ENCODE measurements at places on chromosomes 1 and 21. TPM values are rescaled to one million over a fixed set of nuclear protein-coding genes. Genes with fewer than 3 reads are reported as not detected.
A peak's percentile ranks its signal among the peaks of the same experiment; 100 is the strongest.

DNA sequence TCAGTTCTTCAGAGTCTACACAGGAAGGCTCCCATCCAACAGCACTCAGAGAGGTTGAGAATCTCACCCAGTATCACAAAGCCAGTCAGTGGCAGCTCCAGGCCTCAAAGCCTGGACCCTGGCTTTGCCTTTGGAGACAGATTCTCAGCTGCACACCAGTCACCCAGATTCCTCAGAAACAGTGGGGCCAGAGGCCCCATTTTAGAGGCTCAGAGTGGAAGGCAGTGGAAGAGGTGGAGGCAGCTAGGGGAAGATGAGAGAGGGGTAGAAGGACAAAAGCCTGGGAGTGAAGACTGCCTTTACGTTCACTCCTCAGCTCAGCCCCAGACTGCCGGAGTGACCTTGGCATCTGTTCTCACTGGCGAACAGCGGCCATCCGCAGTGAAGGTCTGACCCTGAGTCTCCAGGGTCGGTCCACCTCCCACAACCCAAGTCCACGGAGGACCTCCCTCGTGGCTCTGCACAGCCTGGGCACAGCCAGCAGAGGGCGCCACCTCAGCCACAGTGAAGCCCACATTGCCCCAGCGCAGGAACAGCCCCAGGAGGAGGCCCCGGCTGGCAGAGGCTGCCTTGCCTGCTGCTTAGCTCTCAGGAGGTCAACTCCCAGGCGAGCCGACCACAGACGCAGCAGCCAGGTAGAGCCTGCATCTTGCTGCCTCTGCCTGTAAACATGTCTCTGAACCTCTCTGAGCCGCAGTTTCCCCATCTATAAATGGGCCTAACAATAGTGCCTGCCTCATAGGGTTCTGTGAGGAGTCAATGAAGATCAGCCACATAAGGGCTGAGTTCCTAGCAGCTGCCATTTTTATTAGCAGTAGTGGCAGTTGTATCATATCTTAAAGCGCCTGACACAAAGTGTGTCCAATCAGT is 5.9 kb upstream of the FNDC5 start:
- no peak for DNase-seq

DNA sequence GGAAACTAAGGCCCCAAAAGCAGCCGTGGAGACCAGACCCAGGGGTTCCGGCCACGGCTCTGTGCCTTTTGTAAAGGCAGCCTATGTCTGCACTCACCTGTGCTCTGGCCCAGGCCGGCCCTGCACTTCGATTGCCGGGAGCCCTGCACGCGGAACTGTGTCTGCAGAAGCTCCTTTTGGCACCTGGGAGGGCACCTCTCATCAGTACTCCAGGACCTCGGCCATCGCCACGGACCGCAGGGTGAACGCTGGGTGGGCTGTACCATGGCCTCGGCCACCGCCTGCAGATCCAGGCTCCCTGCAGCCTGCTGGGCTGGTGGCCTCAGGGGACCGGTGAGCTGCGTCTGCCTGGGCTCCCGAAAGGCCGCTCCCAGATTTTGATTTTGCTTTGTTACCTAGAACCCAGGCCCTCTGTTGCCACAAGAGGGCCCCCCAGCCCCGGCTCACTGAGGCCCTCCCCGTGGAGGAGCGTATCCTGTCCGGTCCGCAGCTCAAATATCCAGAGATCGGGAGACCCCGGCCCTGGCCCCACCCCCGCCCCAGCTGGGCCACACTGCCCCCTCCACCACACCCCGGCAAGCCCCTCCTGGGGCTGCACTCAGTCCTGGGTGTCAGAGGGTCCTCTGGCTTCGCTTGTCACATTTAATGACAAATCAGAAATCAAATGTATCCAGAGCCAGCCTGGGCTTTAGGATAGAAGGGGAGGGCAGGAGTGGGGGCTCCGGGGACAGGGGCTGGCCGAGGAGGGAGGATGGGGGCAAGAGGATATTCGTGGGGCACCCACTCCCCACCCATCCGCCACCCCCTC is 60.2 kb upstream of the PDE9A start:
- peak; percentile 82 for DNase-seq

GRCh38 chr1:30879940-30880677 is 28.4 kb downstream of the SDC3 start:
- DNase-seq, result no peak

The CR1L gene
- polyA plus RNA-seq, result 0.60 TPM

DNA sequence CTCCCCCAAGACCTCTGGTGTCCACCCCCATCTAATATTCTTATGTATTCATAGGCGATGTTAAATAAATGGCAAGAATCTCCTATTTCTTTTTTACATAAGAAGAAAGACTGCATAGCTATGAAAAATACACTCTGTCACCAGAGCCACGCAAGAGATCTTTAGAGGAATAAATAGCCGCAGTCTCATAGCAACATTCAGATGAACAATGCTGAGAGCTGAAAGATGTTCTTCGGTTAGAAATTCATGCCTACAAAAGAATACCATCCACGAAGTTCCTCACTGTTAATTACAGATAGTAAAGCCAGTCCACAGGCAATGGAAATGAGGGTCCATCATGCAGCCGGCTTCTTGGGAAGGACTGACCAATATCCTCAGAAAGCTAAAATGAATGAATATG is 76.0 kb upstream of the SOD1 start:
- no peak for DNase-seq

The GPA33 gene
- 0.69 TPM for polyA plus RNA-seq

DNA sequence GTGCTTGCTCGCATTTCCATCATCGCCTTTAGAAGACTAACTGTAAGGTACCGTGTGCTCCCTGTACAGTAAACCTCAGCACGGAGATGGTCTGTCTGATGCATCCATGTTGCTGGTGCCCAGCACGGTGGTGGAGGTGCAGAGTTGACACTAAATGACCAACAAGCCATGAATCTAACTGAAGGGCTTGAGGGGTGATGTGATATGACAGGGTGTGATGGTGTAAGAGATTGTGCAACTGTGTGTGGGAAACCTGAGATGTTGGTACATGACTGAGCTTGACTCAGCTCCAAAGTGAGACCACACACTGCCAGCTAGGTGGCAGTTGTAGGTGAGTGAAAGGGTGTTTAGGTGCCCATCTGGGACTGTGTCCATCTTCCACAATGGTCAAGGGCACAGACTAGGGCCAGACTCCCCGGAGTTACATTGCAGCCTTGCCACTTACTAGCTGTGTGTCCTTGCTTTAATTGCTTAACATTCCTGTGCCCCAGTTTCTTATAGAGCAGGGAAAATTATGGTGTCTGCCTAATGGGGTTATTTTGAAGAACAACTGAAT is 21.4 kb downstream of the SLC2A1 start:
- DNase-seq, result no peak

The FMOD gene
- polyA plus RNA-seq, result 19.4 TPM

Data from lung (tissue), 17 donors.